ENCODE measurements at places on chromosomes 13 and 19.

DNA sequence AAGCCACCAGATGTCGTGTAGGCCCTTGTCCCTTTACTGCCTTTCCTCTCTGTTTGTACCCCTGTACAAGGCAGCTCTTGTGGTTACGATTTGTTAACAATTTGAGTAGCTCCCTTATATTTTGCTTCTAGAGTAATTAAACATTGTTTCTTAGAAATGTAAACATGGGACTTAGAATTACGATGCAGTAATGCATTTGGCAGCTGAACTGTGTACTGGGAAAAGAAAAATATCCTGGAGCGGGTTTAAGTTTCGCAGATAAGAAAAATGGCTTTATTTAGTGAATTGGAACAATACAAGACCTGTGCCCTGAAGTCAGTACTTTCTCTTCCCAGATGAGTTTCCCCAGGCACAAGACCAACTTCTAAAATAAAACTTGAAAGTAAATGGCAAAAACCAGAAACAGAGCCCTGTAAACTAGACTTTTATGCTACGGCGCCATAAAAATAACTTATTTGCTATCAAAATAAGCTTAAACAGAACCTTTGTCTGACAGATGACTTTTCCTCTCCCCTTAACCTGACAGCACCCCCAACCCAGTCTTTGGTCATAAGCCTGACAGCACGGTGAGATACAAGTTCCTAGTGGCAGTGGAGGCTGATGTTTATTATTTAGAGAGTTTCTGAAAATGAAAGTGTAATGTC, 63.0 kb downstream of the LRCH1 start:
- peak; percentile 20 for DNase-seq

- DNase-seq, result no peak
Observed at GRCh38 chr19:10620786-10621185, 4.6 kb upstream of the SLC44A2 start.

- DNase-seq, result no peak
Observed at GRCh38 chr13:27827646-27828045, 35.4 kb downstream of the GSX1 start.

GRCh38 chr19:34172661-34173192, 423 bp downstream of the LSM14A start:
- DNase-seq, result peak; percentile 50

Measured in hepatocyte (in vitro differentiated cells).